ENCODE measurements at places on chromosomes 11 and 22. TPM values are rescaled to one million over a fixed set of nuclear protein-coding genes. Genes with fewer than 3 reads are reported as not detected.

DNA sequence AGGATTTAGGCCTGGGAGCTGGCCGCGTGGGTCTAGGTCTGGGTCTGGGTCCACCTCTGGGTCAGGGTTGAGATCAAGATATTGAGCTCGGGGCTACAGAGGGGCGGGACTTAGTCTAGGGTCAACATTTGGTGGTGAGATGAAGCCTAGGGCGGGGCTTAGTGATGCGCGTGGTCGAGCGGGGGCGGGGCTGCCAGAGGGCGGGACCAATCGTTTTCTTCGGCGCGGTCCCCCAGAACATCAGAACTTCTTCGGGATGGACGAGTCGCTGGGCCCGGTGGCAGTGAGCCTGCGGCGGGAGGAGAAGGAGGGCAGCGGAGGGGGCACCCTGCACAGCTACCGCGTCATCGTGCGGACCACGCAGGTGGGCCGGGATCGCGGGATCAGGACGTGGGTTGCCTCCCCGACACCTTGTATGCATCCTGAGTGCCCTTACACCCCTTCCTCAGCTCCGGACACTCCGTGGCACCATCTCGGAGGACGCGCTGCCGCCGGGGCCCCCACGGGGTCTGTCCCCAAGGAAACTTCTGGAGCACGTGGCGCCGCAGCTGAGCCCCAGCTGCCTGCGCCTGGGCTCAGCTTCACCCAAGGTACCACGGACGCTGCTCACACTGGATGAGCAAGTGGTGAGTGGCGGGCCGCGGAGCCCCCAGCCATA, 4.2 kb downstream of the SIPA1 start:
- DNase-seq: no peak

DNA sequence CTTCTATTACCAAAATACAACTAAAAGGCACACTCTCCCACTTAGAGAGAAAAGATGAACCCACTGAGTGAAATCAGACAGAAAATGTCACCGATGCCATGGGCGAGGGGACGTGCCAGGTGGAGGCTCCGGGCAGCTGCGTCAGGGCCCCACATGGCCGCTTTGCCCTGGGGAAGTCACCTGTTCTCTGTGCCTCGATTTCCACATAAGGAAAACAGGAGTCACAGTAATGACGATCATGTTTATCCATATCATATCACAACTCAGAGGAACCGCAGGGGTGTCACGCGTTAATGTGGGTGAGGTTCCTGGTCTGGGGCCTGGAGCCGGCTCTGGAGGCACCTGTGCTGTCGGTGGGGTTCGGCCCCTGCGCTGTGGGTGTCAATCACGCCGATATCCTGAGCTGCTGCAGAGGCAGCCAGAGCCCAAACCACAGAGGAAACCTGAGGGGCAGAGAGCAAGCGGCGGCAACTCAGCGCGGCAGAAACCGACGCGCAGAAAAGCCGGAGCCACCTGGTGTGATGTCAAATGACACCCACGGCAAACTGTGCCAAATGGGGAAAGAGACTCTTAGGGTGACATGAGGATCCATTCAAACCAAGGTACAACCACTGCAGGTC, 243.7 kb downstream of the BRD1 start:
- no peak for DNase-seq

DNA sequence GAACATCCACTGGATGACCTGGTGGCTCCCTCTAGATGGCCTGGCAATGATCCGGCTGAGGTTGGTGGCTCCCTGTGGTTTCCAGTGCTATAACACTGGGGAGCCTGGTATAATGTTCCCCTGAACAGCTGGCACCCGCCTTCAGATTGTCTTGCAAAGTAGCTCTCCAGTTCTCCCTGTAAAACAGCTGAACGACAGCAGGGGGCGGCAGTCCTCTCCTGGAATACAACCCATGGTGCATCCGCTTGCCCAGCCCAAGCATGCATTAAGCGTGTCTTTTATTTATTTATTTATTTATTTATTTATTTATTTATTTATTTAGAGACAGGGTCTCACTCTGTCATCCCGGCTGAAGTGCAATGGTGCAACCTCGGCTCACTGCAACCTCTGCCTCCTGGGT, 258.9 kb downstream of the BUD13 start:
- no peak for DNase-seq

DNA sequence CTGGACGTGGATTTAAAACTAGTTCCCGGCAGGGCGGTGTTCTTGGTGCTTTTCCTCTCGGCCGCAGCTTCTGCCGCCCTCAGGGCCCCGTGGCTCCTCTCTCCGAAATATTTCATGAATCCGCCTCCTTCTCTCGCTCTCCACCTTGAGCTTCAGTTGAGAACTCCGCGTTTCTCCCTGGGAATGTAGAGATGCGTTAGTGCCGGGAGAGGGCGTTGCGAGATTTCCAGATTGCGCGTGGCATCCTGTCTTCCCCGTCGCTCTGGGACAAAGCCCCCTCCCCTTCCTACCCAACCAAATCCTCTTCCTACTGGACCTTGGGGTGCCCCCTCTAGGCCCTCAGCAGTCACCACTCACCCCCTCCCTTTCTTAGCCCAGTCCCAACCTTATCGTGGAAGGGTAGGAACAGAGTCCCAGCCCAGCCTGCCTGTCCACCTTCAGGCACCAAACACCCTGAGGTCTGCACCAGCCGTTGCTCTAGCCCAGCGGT, 15.5 kb upstream of the RAC2 start:
- no peak for DNase-seq

DNA sequence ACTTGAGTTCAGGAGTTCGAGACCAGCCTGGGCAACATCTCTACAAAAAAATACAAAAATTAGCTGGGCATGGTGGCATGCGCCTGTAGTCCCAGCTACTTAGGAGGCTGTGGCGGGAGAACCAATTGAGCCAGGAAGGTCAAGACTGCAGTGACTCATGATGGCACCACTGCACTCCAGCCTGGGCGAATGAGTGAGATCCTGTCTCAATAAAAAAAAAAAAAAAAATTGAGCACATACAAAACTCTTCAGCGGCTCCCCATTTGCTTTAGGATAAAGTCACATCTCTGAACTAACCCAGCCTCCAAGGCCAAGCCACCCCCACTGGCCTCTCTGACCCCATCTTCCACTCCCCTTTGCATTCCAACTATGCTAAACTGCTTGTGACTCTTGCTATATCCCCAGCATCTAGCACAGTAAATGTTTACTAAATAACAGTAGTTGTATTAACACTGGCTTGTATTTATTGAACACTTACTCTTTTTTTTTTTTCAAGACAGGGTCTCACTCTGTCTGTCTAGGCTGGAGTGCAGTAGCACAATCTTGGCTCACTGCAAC, 28.9 kb downstream of the CREB3L1 start:
- DNase-seq: no peak

DNA sequence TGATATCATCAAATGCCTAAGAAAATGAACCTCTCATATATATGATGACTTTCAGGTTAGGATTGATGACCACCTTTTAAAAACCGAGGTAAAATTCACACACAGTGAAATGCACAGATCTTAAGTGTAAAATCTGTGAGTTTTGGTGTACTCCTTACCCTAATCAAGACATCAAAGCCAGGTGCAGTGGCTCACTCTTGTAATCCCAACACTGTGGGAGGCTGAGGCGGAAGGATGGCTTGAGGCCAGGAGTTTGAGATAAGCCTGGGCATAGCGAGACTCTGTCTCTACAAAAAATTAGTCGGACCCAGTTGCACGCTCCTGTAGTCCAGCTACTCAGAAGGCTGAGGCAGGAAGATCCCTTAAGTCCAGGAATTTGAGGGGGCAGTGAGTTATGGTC, 140.4 kb downstream of the UVRAG start:
- DNase-seq: no peak

NTM gene
- 3.1 TPM for total RNA-seq

MOGAT2 gene
- total RNA-seq: not detected

TSPAN32 gene
- total RNA-seq: 24.6 TPM

All from heart left ventricle (tissue), 16 donors.